ENCODE measurements at places on chromosomes 3 and 15.

GRCh38 chr15:48427479-48427878 is 96.2 kb downstream of the DUT start:
- no peak for DNase-seq

GRCh38 chr3:156599089-156599874 is 44.4 kb upstream of the SSR3 start:
- DNase-seq, result no peak

- peak; percentile 28 for DNase-seq
Measured at GRCh38 chr3:5194801-5195509, 7.4 kb downstream of the EDEM1 start.

DNA sequence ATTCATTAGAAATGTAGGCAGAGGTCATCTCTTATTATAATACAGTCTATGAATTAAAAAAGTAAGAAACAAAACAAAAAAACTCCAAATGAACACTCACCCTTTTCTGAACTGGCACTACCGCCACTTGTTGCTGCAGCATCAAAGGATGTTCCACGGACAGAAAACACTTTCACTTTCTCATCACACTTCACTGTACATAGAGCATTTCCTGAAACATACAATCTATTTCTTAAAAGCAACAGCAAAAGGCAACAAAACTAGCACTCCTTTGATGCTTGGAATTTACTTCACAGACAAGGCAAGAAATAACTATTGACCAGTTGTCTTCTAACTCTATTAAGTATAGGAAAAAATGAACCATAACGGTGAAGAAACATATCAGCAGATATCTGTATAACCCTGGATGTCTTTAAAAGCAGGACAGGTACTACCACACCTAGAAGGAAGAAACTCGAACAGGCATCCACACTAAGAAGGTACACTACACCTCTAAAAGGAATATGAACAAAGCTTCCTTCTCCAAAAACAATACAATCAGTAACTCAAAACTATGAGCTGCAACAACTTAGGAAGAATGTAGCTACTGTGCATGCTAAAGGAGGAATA is 24.9 kb downstream of the ETFA start:
- DNase-seq, result peak; percentile 13

DNA sequence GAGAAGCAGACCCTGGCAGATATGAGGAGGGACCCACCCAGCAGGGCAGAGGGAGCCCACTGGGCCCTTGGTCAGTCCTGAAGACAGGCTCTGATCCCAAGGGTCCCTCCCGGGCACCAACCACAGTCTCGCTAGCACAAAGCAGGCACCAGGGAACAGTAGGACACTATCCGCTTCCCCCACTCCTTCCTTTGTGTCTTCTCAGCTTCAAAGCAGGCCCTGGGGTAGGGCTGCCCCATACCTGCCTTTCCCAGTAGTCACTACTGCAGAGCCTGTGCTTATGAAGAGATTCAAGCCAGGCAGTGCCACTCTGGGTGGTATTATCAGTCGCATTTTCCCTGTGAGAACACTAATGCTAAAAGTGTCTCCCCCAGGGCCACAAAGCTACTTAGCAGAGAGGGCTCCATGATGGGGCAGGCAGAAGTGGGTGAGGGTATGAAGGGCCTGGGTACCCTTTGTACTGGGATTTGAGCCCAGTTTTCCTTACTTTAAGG is 32.7 kb downstream of the SRPRB start:
- no peak for DNase-seq

- DNase-seq, result no peak
Measured at GRCh38 chr3:60932643-60933042, 318.6 kb downstream of the FHIT start.

GRCh38 chr15:89367485-89368451 is 33.1 kb upstream of the POLG start:
- DNase-seq, result no peak

- no peak for DNase-seq
Measured at GRCh38 chr3:106913111-106913698, 464.0 kb upstream of the CCDC54 start.

DNA sequence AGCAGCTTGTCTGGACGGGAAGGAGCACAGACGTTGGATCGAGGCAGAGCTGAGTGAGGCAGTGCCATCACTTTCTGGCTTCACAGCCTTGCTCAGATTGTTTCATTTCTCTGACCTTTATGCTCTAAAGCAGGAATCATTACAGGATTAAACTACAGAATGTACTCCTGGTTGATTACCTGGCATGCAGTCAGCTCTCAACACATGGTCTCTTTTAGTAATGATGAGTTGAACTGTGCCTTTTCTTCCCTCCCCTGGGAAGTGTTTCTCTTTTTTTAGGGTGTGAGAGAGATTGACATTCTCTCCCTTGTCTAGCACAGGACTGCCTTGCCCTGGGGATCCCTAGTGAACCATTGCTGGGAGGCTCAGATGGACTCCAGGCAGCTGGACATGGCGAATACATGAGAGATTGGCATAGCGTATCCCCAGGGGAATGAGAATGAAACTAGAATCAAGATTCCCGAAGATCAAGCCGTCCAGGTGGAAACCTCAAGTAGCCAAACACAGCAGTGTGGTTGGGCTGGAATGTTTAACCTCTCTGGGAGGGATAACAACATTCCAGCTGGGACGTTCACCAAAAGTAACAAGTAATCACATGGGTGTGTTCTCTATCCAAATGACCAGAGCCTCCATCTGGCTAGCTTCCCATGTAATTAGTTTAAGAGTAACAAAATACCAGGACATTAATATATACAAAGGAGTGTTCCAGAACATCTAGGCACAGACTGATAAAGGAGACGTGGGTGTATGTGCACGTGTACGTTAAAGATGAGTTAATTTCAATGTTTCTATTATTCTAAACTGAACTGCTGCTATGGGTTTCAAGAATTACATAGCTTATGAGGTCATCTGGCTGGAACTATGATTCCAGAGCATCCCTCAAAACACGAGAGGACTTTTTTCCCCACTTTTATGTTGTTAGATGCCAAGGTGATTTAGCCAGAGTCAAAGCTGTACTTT is 118.6 kb upstream of the NR2E3 start:
- no peak for DNase-seq

DNA sequence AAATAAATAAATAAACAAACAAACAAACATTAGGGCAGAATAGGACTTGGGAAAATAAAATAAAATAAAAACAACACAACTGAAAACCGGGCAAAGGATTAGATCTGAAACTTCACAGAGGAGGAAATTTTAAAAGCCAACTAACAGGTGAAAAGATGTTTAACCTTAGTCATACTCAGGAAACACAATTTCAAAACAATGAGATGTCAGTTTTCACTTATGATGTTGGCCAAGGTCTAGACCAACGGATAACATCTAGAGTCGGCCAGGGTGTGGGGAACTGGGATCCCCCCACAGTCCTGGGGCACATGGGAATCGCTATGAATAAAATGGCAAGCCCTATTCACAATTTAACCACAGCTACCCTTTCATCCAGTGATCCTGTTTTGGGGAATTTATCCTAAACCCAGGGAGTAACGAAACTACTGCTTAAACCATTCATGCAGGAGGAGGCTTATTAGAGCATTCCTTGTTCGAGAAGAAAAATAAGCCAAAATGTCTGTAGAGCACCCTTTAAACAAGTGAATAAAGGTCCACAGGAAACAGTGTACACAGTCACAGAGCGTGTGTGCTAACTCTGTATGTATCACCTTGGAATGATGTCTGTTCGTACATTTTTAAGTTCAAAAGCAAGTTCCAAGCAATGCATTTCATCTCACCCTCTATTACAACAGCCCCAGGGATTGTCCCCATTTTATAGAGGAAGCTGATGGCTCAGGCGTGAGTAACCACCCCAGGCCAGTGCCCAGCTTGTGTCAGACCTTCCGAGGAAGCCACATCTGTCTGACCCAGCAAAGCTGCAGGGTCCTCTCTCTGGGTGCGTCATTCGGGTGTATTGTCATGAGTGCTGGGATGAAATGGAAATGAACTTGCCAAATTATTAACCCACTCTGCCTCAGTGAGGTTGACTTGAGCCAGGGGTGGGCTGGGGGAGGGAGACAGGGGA is 6.3 kb upstream of the ANPEP start:
- DNase-seq, result no peak

- DNase-seq, result no peak
Measured at GRCh38 chr3:89171687-89172545, 64.5 kb downstream of the EPHA3 start.

- no peak for DNase-seq
Measured at GRCh38 chr15:90382320-90382719, 5.7 kb upstream of the IQGAP1 start.

GRCh38 chr3:170909129-170909903 is 879 bp upstream of the EIF5A2 start:
- DNase-seq, result no peak

DNA sequence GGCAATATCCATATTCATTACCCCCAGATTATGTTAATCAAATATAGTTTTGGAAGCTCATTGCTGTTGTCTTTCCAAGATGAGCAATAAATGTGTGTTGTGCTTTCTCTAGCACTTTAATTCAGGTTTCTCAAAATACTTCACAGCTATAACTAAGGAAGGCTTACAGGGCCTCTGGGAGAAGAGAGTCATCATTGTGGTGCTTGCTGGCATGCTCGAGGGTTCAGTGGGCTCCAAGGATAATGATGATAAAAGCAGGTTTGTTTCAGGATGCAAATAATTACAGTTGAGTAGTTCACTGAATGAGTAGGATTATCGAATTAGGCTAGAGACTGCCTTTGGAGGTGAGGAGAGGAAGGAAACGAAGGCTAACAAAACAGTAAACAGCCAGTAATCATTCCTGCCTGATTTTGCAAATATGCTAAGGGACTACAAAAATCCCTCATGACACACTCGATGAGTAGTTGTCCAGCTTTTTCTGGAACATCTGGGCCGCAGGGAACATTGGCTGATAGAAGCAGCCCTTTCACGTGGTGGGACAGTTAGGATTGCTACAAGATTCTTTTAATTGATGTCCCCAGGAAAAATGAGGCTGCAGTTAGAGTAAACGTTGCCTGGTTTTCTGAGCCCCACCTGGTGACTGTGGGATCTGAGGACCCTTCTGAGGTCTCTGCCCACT is 54.1 kb downstream of the SLC7A14 start:
- DNase-seq, result no peak

- DNase-seq, result no peak
Measured at GRCh38 chr3:139281096-139281495, 62.7 kb upstream of the MRPS22 start.

DNA sequence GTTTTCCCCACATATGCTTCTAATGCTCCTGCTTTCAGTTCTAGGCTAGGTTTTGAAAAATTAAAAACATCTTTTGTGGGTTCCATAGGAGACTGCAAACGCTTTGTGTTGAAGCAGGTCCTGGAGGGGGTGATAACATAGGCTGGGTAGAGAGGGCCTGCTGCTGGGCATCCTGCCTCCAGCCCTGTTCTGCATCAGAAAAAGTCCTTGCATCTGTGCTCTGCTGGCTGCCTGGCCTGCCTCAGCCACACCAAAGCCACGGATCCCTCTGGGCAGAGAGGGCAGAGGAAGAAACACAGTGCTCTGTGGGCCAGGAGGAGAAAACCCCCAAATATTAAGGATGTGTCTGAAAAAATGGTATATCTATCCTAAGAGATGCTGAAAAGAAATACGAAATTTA is 3.9 kb upstream of the ARPP21 start:
- DNase-seq, result no peak

- DNase-seq, result no peak
Measured at GRCh38 chr3:27657404-27657803, 64.7 kb downstream of the EOMES start.

- DNase-seq, result no peak
Measured at GRCh38 chr3:179263134-179263533, 12.2 kb upstream of the KCNMB3 start.

GRCh38 chr3:18445401-18446148 is 20.4 kb upstream of the SATB1 start:
- peak; percentile 73 for DNase-seq

DNA sequence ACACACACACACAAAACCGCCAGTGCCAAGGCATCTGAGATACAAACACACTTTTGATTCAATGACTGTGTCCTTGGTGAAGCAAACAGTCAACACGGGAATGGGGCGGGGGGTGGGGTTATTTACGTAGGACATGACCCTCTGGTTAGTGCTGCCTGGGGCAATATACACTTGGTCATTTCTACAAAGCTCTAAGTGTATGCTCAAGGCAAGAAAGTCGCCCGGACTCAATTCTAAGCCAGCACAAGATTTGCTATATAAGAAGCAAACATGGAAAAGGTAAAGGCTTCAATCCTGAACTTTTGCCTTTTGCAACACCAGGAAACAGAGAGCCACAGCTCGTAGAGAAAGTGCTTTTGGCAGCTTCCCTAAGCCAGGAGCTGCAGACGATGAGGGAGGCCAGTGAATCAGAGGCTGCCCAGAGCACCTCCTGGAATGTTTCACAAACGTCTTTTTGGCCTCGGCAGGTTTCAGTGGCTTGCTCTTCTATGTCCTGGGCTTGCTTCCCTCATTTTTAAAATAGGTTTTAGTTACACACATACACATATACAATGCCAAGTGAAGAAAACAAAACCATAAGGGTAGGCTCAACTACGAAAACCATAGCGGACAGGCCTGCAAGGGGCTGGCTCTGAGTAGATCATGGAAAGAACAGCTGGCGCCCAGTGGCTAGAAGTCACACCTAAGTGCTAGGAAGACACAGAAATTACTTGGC is 73.6 kb downstream of the TM4SF4 start:
- DNase-seq, result no peak

GRCh38 chr3:74268753-74269152 is 345.7 kb downstream of the CNTN3 start:
- no peak for DNase-seq

- no peak for DNase-seq
Measured at GRCh38 chr3:124362455-124362854, 367.8 kb upstream of the UMPS start.

DNA sequence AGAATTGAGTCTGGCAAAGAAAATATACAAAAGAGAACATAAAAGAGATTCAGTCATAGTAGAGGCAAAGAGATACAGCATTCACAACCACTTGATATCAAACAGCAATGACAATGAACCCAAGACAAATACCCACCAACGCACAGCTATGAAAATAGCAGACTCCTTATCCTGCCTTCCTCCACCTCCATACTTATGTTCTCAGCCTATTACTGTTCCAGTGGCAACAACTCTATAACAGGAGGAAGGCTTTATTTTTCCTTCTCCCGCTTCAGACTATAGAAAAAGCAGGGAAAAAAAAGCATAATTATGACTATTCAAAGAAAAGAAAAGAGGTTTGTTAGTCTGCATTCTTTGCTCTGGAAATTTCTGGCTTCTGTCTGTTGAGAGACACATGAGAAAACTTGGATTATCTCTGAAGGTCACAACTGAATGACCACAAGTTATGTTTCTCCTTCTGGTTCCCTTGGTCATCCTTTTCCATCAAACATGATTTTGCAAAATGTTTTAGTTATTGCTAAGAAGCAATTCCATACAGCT is 81.2 kb upstream of the PLXND1 start:
- no peak for DNase-seq

- no peak for DNase-seq
Measured at GRCh38 chr3:138202945-138203701, 16.0 kb downstream of the ARMC8 start.

DNA sequence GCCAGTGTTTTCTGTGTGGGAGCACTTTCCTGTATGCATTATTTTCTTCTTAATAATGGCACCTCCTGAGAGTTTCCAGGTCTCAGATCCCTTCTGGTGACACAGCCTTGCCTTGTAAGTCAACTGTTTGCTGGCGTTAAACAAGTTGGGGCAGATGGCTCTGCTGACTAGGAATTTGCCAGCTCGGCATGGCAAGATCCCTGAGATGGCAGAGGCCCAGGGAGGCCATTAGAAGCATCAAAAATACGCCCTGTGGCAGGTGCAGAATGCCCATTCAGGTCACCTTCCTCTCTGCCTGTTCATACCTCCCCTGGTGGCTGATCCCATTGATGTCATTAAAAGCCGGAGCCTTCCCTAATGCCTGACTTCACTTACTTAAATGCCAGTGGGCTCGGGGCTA is 320.9 kb upstream of the CTDSPL start:
- no peak for DNase-seq

All from activated naive CD4-positive, alpha-beta T cell treated with anti-CD3 and anti-CD28 coated beads, Interleukin-2, amount 50 U/mL, for 16 hours (primary cell).